Activated naive CD8-positive, alpha-beta T cell treated with anti-CD3 and anti-CD28 coated beads, Interleukin-2, amount 50 U/mL, for 24 hours (primary cell): ENCODE measurements at places on chromosomes 5 and 9.
A peak's percentile ranks its signal among the peaks of the same experiment; 100 is the strongest.

GRCh38 chr9:121138973-121139372 is 62.7 kb downstream of the RAB14 start:
- DNase-seq: no peak

DNA sequence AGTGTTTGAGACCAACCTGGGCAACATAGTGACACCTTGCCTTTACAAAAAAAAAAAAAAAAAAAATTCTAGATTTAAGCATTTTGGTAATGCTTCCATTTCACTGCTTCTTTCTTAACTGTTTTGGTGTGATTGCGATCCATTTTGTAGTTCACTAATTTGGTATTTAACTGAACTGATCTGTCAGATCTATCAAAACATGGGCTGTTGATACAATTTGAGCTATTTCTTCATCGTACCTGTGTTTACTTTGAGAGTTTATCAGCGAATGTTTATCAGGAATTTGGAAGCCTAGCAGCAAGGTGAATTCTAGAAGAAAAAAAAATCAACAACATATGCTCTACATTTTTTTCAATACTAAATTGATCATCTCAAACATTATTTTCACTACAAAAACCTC is 864.9 kb upstream of the WWC1 start:
- no peak for DNase-seq

- DNase-seq: no peak
Measured at GRCh38 chr5:2767089-2767488, 15.6 kb upstream of the IRX2 start.

- DNase-seq: no peak
Measured at GRCh38 chr5:116442931-116443551, 131.6 kb downstream of the SEMA6A start.

DNA sequence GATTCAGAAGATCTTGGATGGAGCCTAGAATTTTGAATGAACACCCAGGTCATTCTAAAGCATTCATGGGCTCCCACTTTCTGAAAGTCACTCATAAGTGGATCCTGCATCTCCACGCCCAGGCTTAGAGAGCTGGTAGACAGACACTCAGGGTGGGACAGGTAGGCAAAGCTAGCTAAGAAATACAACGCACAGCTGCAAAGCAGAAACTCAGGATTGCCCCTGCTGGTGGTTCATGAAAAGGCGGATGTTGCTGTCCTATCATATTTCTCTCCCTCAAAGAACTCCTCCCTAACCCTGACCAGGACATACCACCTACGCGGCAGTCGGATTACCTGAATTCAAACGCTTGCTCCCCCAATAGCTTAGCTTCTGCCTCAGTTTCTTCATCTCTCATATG is 226.5 kb downstream of the GLIS3 start:
- no peak for DNase-seq

DNA sequence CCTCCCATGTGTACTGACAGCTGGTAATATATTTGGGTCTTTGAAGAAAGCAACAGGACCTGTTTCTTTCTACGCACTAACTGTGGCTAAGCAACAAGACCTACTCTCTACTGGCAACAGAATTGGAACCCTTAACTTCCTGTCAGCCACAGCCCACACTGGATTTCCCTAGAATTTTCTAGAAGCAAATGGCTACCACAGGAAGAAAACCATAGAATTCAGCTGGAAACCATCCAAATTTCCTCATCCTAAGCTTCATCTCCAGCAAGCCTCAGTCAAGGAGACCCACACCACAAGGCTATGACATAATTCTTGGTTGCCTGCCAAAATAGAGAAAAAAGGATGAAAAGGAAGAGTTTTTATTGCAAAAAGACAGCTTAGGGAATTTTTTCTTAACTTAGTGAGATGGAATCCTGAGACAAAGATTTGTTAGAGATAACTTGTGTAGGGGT is 171.8 kb upstream of the TNC start:
- DNase-seq: no peak

DNA sequence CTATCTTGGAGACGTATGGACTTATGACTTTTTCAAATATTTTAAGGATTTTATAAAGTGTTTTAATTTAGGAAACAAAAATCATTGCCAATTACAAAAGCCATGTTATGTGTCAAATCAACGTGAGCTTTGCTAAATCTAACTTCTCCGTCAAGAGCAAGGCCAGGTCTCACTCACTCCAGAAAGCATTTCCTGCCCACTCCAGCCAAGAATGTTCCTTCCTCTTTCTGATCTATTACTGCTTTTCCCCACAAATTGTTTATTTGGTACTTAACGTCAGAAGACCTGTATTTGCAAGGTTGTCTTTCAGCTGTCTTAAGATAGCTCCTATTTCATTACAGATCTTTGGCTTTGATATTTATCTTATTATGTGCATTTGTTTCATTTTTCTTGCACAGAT is 193.5 kb upstream of the HAPLN1 start:
- DNase-seq: no peak

GRCh38 chr9:87516222-87516925 is 18.7 kb downstream of the DAPK1 start:
- no peak for DNase-seq

DNA sequence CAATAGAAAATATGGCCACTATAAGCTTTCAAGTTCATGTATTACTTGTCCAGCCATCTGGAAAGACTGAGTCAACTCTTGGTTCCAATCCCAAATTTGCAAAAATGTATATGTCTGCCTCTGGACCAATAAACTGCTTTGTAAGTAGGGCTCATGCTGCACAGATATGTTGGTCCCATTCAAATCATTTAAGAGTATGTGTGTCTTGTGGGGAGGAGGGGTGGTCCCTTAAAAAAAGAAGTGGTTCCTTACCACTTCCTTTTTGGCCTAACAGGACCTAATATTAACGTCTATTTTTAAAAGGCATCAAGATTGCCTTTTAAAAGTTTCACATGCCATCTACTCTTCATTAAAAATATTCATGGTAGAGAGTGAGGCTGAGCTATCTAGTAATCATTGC is 214.9 kb downstream of the KCTD16 start:
- DNase-seq: no peak

GRCh38 chr9:83509402-83509801 is 28.8 kb downstream of the FRMD3 start:
- DNase-seq: no peak

DNA sequence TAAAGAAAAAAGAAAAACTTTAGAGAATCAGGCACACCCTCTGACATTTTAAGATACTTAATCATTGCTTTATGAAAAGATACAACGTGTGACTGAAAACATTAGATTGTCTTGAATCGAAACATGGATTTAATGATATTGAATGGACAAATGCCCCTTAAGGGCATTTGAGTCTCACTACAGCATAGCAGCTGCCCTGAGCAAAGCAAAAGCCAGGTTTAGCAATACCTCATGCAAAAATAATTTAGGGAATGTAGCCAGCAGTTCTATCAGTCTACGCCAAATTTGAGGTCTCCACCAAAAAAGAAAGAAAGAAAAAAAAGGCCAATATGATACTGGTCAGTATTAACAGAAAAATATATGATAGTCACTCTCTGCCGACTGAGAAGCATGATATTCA is 56.6 kb upstream of the LMNB1 start:
- no peak for DNase-seq

- no peak for DNase-seq
Measured at GRCh38 chr9:114532561-114533237, 27.4 kb upstream of the WHRN start.

GRCh38 chr5:169909945-169910344 is 70.3 kb downstream of the INSYN2B start:
- no peak for DNase-seq

- no peak for DNase-seq
Measured at GRCh38 chr5:122112063-122112462, 17.3 kb upstream of the ZNF474 start.

GRCh38 chr5:151961557-151961956 is 36.9 kb upstream of the GLRA1 start:
- DNase-seq: no peak

- DNase-seq: no peak
Measured at GRCh38 chr5:133226186-133226585, 174.4 kb downstream of the HSPA4 start.

GRCh38 chr5:80987078-80987766 is 27.1 kb downstream of the RASGRF2 start:
- no peak for DNase-seq

GRCh38 chr5:9462109-9462508 is 83.8 kb downstream of the SEMA5A start:
- no peak for DNase-seq

DNA sequence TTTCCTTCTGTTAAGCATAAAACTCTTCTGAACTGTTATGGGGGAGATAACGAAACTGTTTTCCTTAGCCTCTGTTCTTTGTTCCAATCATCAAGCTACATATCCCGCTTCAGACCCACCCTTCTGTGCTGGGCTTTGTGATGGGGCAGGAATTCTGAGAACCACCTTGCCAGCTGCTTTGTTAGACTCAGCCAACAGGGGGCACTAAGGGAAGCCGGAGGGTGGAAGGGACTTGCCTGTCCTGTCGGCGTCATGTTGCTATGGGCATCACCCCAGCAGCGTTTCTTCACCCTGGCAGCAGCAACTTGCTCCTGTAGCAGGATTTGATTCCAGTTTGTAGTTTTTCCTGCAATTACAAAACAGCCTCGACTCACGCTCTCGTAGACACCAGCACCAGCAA is 169.1 kb downstream of the CAAP1 start:
- peak; percentile 20 for DNase-seq

DNA sequence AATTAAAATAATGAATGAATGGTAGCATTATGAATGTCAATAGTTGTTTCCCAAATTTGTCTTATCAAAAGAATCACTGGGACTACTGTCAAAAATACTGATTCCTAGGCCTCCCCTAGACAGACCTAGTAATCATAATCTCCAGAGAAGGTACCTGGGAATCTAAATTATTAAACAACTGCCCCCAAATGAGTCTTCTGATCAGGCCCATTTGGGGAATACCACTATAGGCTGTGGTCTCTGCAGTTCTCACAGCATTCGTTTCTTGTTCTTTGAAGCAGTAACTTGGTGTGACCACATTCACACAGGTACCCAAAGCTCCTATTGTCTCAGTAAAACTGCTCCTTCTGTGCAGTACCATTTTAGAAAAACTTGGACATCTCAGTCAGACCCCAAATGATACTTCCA is 230.9 kb downstream of the PIK3R1 start:
- DNase-seq: no peak
